ENCODE measurements at places on chromosomes 2 and 18.

GRCh38 chr2:25222477-25223121 lies 54.2 kb upstream of the POMC start:
- no peak for DNase-seq

DNA sequence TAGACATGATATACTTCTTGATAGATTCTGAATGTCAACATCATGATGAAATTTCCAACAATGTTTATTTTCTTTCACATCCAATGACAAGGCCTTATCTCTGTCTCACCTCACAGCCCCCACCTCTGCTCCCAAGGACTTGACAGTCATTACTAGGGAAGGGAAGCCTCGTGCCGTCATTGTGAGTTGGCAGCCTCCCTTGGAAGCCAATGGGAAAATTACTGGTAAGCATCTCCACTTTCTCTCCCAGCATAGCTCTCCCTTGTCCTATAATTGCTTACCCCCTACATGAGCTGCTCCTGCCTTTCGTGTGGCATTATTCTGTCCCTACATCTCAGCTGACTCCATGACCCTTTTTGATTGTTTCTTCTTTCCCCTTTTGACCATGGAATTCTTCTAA lies 821.8 kb downstream of the MBD2 start:
- peak; percentile 27 for DNase-seq

DNA sequence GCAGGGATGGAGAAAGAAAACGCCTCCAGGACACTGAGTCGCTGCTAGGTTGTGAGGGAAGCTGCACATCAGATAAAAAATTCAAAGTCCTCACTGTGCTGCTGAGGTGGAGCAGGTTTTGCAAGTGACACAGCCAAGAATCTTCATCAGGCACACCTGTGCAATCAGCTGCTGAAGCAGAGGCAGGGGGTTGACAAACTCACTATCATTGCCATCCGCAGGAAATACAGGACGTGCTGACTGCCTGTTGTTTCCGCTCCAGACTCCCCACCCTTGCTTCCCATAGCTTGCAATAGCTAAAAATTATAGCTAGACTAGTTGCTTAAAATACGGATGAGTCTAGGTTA lies 147.8 kb upstream of the FHL2 start:
- no peak for DNase-seq

DNA sequence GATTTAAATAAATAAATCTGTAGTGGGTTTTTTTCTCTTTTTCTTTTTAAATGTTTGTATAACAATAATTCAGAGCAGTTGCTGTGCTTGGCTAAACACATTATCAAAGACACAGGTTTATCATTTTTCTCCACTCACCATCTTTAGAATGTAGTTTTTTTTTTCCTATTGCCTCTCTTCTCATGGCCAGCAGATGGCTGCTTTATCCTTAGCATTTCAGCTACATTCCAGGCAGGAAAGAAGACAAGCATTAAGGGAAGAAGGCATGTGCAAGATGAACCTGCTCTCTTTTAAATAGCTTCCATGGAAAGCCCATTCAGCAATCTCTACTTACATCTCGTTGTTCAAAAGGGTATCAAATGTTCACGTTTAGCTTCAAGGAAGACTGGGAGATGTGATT lies 42.6 kb downstream of the ARHGAP15 start:
- peak; percentile 17 for DNase-seq

GRCh38 chr2:40178971-40179370 lies 272.9 kb downstream of the SLC8A1 start:
- DNase-seq = no peak

- DNase-seq = no peak
Observed at GRCh38 chr2:114089636-114090319, 199.9 kb downstream of the ACTR3 start.

DNA sequence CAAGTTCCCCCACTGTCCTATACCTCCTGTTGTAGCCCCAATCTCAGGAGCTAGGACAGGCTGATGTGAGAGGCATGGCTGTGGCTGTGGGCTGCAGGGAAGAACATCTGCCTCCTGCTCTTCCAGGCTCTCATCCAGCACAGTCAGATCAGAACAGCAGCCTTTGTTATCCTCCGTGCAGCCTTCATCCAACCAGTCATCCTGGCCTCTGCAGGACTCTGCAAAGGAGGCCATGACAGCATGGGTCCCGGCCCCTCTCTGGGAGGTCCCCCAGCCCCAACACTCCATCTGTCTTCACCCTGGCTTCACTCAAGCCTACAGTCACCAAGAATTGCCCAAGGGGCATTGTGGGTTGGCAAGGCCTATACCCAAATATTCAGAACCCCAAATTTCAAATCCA lies 223.2 kb upstream of the COPS8 start:
- no peak for DNase-seq

Data from neuronal stem cell (in vitro differentiated cells).